ENCODE measurements at places on chromosomes 1 and 21.

DNA sequence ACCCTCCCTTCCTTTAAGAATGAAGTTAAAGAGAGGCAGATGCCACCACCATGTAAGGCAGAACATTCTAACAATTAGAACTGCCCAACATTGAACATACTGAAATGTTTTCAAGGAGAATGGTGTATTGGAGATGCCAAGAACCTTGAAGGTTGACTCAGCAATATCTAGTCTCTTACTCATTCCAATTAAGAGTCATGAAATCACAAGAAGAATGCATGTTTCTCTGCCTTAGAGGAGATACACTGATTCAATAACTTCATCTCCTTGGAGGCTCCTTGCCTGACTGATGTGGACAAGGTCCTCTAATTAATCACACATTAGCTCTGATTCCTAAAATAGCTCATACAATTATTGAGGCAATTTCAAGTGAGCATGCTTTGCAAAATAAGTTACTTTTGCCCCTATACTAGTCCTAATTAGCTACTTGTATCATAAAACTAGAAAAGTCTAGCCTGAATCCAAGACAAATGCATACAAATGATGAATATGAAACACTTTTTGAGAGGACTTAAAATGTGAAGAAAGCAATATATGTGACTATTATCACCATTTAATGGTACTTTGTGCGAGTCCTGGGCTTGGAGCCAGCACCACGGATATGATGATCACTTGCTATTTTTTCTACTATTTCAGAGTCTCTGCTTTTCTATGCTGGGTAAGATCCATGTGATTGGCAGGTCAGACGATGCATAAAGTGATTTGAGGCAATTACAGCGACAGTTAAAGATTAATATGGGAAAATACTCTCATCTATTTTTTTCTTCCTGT is 114.5 kb downstream of the DSCAM start:
- no peak for DNase-seq

DNA sequence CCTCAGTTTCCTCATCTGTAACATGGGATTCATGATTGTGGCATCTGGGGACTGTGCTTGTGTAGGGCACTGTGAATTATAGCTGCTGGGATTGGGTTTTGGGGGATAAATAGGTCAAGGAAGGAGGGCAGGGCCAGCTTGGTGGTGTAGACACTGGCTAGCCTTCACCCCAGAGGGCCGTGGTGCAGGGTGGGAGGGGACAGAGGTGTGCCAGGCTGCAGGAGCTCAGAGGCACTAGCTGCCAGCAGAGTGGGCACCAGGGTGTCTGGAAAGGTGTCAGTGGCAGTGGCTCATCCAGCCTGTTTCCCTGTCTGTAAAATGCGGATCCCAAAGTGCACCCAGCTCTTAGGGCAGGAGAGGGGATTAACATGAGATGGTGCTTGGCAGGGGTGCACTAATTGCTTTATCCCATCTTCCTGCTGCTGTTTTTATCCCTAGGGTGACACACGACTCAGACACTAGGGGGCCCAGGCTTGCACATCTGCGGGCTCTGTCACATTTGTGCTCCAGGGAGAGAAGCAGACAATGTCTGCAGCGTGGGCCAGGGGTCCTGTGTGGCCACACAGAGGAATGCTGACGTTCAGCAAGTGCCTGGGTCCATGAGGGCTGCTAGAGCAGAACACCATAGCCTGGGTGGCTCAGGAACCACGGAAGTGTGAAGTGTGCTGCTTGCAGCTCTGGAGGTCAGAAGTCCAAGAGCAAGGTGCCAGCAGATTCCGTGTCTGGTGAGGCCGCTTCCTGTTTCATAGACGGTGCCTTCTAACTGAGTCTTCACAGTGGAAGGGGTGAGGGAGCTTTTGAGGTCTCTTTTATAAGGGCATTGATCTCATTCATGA is 19.3 kb downstream of the OBSCN start:
- DNase-seq: peak; percentile 25

GRCh38 chr21:38486221-38486620 is 12.1 kb downstream of the ERG start:
- no peak for DNase-seq

DNA sequence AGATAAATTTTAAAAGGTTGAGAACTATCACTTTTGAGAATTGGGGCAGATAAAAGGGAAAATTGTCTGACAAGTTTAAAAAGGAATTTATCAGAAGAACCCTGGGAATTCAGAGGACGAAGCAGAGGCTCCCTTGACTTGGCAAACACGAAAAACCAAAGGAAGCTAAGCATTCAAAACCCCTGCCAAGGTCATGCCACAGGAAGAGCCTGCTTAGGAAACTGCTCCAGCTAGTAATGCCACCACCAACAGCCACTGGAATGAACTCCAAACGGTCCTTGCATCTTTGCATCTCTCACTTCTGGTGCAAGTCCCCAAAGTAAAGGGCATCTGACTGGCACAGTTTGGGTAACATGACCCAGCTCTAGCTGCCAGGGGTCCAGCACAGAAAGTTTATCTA is 7.2 kb downstream of the GPBP1L1 start:
- no peak for DNase-seq

- DNase-seq: no peak
Measured at GRCh38 chr21:15729346-15729673, 472 bp upstream of the USP25 start.

DNA sequence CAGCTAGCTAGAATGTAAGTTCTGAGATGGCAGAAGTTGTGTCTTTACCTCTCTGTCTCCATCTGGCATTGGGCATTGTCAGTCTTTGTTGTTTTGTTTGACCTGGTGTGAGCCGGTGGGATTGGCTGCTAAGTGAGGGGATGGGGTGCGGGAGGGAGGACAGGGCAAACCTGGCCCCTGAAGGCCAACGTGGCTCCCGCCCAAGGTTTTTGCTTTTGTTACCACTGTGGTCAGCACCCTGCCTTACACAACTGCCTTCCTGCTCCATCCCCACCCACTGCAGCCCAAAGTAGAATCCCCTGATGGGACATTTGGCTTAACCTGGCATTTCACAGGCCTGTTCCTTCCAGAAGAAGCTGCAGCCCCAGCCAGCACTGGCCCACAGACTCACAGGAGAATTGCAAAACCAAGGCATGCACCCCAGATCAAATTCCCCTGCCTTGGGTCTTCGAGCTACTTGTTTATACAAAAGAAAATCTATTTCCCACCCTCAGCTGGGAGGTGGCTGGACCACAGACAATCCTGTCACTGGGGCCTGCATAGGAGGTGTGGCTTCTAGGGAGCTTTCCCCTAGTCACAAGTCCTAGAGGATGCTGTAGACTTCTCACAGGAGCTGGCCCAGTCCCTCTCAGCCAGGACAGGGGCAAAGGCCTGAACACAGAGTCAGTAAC is 147.5 kb downstream of the TRABD2B start:
- DNase-seq: no peak

- no peak for DNase-seq
Measured at GRCh38 chr1:38500891-38501290, 358.7 kb downstream of the RRAGC start.

GRCh38 chr1:172487550-172487949 is 43.7 kb upstream of the PIGC start:
- DNase-seq: no peak

- no peak for DNase-seq
Measured at GRCh38 chr1:25744636-25745425, 55.2 kb upstream of the SELENON start.

- DNase-seq: no peak
Measured at GRCh38 chr1:166876540-166876838, 425 bp upstream of the TADA1 start.

DNA sequence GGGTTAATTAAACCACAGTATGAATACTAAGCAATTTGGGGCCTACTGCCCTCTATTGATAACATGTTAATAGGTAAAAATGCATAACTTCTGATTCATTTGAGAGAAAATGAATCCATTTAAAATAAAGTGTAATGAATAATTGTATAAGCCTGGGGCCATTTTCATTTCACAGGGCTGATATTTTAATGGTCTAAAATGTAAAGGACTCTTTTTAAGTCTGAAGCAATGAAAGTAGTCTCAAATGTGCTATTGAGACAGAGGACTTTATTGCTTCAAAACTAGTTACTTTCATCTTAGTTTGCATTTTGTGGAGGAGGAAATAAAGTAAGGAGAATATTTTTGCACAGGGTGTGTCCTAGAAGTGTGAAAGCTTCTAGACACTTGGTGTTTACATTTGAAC is 155.4 kb downstream of the TLR5 start:
- DNase-seq: no peak

DNA sequence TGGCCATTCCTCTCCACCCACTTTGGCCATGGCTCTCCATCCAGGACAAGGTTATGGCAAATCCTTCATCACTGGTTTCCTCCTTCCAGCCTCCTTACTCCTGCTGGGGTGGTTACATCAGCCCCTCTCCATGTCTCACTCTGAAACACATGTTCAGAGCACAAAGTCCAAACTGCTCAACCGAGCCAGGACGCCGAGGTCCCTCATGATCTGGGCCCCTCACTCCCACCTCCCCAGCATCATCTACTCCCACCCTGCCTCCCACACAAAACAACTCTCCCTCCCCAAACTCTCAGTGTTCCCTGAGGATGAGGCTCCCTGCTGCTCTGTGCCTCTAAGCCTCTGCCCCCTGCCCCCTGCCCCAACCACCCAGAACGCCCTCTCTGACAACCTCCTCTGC is 33.3 kb upstream of the ZBTB40 start:
- no peak for DNase-seq

DNA sequence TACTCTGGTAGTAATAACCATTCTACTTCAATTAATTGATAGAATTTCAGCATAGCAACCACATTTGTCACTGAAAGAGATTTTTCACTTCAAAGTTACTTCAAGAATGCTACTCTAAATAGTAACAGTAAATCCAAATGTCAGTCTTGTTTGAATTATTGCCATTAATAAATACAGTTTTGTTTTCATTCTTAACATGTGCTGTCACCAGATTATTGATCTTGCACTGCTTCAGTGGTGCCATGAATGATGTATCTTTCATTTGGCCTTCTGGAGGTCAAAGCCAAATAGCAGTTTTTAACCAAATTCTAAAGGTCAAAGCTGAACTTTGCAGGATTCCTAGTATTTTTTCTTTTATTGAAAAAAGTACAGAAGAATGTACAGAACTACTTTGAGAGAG is 199.5 kb downstream of the PATJ start:
- DNase-seq: no peak

DNA sequence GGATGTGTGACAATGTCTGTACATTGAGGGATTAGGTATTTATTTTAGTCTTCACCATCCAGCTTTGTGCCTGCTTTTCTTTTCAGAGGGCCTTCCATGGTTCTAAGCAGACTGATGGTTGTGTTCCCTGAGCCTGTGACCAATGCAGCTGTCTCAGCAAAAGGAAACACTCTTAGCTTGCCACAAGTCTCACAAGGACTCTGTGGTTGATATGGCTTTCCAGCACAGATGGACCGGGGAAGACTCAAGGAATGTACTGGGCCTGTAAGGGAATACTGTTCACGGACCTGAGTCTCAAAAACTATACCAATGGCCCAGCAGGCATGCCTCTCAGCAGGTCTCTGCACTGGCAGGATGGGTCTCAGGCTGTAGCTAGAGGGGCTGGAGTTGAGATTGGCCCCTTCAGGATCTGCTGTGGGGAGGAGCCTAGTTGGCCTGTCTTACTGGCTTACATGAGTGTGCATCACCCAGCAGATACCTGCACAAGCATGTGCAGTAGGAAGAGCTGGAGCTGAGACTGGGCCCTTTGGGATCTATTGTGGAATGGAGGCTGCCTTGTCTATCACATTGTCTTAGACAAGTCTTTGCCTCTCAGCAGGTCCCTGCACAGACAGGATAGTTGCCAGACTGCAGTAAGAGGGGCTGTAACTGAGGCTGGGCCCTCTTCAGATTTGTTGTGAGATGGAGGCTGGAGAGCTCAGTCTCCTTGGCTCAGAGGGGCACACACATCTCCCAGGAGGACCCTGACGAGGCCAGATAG is 52.0 kb upstream of the PDC start:
- DNase-seq: no peak

DNA sequence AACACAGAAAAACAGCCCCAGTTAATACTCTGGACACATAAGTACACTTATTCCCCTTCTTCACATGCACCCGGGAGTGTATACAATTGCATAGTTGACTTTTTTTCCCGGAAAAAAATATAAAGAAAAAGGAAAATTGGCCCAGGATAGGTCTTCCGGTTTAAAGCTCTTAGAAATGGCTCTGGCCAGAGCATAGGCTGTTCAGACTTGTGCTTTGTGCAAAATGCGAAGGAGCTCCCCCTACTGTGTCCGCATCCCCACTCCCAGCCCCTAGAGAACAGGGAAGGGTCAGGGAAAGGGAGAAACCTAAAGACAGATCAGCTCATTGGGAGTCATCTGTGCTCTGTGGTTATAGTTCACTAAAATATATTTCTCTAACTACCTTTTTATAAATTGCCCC is 5.5 kb upstream of the MTMR11 start:
- peak; percentile 49 for DNase-seq

DNA sequence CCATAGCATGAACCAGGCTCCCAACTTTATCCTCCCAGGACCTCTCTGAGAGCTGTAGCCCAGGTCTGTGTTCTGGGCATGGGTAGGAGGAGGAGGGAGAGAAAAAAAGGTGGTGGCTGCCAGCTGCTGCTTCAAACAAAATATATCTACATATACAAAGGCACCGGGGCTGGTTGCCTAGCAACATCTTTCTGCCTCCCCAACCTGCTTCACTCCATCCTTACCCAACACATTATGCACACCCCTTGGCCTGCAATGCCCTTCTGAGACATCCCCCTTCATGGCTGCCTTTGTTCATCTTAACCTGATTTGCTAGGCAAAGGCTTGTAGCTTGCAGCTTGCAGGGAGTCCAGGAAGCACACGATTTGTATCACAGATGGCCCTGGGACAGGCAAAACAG is 27.2 kb upstream of the ATP1A1 start:
- no peak for DNase-seq

DNA sequence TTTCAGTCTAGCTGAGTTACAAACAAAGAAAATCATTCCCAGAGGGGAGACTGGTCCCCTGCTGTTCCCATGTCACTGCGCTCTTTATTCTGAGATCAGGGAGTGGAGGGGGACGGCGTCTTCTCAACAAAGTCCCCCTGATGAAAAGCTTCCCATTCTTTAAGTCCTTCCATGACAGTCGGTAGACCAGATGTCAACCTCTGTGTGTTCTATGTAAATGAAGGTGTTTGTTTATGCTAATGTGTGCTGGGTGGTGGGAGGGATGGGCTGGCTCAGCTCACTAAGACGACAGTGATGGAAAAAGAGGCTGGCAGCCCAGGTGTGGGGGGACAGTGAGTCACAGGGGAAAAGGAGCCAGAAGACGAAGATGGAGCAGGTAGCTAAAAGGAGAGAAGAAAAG is 148.2 kb upstream of the KLHDC7A start:
- DNase-seq: no peak

DNA sequence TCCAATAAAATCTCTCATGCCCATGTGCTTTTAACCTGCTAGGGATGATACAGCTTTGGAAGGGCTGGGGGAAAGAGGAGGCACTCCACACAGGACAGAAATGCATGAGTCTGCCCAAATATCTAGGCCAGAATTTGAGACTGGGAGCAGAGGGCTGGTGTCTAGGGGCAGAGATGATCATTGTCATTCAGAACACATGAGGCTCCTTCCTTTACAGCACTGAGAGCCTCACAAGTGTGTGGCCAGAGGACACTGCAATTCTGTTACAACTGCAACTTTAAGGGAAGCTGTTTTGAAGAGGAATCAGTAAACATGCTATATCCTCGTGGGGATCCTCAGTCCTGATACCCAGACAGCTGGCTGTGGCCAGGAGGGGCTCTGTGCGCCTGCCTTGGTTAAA is 541.3 kb downstream of the OMA1 start:
- DNase-seq: no peak

Measured in A549 (cell line).